NCI-H82 (cell line): ENCODE measurements at places on chromosomes 2 and 18.
A peak's percentile ranks its signal among the peaks of the same experiment; 100 is the strongest.

GRCh38 chr2:224328798-224329197 is 73.1 kb downstream of the FAM124B start:
- DNase-seq, result no peak

- peak; percentile 59 for DNase-seq
Observed at GRCh38 chr18:30889519-30890301, 152.8 kb downstream of the DSC3 start.

GRCh38 chr2:207749873-207750272 is 19.8 kb downstream of the FZD5 start:
- DNase-seq, result peak; percentile 34

DNA sequence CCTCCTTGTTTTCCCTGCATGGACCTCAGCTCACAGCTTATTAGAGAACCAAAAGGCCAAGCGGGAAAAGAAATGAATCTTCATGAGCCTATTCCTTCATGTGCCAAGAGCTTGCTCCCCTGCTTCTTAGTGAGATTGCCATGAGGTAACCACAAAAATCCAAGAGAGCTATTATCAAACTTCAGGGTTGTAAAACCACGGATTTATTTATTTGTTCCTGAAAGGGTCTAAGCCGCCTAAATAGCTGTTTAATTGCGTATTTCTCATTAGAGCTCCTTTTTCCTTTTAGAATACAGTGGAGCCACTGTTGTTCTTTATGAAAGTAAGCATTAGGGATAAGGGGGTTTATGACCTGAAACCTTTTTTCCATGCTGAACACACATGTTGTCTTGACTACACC is 58.0 kb downstream of the SRD5A2 start:
- no peak for DNase-seq

GRCh38 chr2:70518557-70518956 is 35.1 kb downstream of the TGFA start:
- DNase-seq, result no peak

GRCh38 chr2:225074919-225075681 is 32.8 kb upstream of the DOCK10 start:
- no peak for DNase-seq

DNA sequence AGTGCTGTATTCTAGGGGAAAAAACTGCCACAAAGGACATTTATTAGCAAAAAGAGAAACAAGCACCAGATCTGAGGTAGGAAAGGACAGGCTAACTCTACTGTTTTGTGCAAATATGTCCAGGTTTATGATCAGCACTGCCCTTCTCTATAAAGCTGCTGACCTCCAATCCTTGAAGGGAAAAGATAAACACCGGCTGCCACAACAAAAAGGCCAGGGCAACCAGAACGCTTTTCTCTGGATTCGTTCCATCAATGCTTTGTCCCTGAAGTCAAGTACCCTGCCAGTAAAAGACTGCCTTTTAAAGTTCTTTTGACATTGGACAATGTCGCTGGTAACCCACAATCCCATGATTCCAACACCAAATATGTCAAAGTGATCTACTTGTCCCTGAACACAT is 21.0 kb downstream of the SMAD2 start:
- DNase-seq, result no peak

GRCh38 chr18:6024745-6025248 is 129.5 kb upstream of the TMEM200C start:
- no peak for DNase-seq

DNA sequence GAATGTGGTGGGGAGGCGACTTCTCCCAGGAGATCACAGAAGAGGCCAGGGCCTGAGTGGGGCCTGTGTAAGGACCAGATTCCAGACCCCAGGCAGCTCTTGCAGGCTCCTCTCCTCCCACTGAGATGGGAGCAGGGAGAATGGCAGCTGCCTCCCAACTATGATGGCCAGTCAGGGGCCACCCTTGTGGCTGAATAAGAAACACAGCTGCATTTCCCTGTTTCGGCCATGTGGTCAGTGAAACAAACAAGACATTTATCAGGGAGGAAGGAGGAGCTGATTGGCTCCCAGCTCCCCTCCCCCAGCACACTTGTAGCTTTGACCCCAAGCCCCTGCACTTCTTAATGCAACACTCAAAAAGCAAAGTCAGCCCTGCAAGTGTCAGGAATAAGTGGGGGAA is 143.5 kb downstream of the CELF4 start:
- no peak for DNase-seq

GRCh38 chr2:144412709-144413108 is 107.2 kb downstream of the ZEB2 start:
- DNase-seq, result no peak

- no peak for DNase-seq
Observed at GRCh38 chr18:12288403-12288755, 19.7 kb upstream of the TUBB6 start.

GRCh38 chr2:235165631-235166030 is 213.8 kb downstream of the SH3BP4 start:
- no peak for DNase-seq

- no peak for DNase-seq
Observed at GRCh38 chr2:126935774-126936173, 37.1 kb downstream of the TEX51 start.

DNA sequence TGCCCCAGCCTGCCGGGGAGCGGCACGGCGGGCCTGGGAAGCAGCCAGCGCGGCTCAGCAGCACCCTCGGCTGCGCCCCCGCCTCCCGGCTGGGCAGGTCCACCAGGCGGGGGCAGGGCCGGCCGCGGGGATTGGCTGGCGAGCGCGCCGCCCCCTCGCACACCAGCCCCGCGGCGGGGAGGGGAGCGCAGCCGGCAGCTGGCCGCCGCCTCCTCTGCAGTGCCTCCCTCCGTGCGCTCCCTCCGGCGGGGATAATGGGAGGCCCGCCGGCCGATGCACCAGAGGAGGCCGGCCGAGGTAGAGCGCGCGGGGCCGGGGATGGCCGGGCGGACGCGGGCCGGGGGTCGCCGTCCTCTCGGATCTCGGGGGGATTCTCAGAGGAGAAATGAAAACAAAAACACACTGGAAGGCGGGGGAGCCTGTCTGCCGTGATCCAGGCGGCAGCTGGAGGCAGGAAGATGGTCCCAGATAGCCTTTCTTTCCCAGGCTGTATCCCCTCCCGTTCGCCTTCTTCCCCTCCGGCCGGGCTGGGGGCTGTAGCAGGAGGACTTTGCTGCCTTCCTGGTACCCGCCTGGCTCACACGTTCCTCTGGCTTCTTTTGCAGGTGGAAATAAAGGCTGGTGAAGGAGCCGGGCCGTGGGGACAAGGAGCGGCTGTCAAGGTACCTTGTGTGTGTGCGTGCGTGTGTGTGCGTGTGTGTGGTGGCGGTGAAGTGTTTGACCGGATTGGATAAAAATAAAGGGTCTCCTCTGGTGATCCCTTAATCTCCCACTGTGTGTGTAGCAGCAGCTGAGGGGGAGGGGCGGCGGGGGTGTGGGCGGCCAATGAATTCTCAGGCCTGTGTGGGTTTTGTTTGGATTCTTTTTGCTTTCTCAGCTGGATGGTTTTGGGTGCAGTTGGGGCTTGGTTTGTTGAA is 18.1 kb downstream of the TET3 start:
- DNase-seq, result peak; percentile 94

DNA sequence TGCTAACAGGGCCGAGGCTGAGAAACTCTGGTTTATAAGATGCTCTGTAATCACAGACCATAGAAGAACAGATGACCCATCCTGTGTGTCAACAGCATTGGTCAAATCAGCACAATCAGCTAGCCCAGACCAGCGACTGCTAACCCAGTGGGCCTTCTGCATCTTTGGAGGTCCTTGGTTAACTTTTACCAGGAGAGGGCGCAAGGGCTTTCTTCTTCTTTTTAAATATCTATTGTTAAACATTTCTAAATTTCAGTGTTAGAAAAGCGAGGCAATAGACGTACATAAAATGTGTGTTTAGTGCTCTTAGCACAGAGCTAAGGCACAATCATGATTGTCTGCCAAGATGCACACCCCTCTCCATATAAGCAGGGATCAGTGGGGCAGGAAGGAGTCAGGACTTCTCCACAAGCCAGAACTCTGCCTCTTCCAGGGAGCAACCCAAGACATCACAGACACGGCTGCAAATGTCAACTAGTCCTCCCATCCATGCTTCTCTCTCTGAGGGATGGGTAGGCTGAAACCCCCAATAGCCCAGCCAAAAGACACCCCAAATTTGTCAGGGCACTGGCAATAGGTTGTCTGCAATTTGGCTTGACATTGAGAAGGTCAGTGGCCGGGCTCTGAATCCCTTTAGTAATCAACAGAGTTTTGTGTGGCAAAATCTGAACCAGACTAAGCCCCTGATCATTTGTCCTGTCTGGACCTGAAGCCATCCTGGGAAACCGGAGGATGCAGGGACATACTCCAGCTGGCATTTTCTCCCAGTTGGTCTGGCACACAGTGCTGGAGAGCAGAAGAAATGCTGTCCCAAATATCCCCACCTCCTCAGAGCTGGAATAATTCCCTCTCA is 188.2 kb downstream of the BCL2 start:
- DNase-seq, result peak; percentile 15
